ENCODE measurements at places on chromosomes 3 and 15.

DNA sequence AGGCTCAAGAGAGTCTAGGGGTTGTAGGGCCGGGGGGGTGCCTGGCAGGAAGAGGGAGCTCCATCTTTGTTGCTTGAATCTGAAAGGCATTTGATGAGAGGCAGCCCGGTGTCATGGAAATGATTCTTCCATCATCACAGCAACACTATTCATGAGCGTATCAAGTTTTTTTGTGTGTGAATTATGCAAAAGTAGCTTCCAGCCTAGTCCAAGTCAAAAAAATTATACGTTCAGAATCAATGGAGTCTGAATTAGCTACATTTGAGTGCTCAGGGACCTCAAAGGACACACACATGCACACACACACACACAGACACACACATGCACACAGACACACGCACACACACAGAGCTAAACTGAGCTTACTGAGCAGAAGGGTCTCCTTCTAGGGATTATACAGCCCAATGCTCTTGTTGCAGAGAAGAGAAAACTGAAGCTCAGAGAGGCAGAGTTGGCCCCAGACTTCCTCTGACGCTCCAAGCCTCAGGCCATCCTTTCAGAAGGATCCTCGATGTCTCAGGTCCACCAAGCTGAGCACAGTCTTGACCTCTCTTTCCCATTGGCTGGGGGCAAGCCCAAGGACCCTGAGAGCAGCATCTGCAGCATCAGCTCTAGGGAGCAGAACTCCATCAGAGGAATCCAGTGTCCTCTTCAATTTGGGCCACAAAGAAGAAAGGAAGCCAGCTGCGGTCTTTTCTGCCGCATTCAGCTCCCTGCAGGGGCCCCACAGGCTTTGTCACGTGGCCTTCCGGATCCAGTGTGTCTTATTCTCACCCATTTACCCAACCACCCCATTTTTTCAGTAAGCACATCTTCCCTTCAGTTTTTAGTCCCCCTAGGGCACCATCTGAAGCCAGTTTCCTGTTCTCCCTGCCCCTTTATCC is 228.0 kb downstream of the UACA start:
- DNase-seq = no peak

DNA sequence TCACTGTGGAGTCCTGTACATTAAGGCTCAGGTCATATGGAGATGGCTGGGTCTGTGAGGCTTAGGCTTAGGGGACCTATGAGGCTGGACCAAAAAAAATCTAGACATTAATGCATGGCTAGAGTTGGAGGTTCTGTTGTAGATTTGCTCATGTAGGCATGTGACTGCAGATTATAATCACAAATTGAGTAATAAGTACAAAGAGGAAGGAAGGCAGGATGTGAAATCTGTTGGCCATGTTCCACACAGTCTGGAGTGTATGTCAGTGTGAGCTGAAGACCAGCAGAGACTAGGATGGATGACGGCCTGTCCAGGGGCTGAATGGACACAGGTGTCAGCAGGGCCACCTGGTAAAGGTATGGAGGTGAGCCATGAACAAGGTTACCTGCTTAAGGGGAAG is at the start of gene ST3GAL6:
ST3GAL6 (plus strand) TSS at position 265 of the 400 bp plus-strand sequence. CDS start 5,101 bp downstream, outside the sequence.
- DNase-seq = peak; percentile 83

- DNase-seq = no peak
Observed at GRCh38 chr3:186476044-186476468, 68.1 kb downstream of the CRYGS start.

- DNase-seq = no peak
Observed at GRCh38 chr15:61411902-61412510, 182.9 kb upstream of the RORA start.

DNA sequence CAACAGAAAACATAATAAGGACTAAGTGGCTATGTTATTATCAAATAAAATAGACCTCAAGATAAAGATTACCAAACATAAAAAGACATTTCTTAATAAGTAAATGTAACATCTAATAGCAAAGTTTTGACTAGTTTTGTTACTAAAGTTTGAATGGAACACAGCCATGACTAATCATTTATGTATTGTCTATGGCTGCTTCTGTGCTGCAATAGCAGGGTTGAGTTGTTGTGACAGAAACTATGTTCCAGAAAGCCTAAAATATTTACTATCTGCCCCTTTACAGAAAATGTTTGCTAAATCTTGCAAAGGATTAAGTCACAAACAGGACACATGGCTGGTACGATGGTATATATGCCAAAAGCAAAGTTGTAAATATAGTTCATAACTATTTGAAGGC is 37.9 kb upstream of the MYH15 start:
- DNase-seq = no peak

GRCh38 chr3:151226088-151226563 is 23.1 kb upstream of the GPR171 start:
- DNase-seq = peak; percentile 56

GRCh38 chr3:127035677-127036076 is 52.8 kb downstream of the PLXNA1 start:
- peak; percentile 89 for DNase-seq

DNA sequence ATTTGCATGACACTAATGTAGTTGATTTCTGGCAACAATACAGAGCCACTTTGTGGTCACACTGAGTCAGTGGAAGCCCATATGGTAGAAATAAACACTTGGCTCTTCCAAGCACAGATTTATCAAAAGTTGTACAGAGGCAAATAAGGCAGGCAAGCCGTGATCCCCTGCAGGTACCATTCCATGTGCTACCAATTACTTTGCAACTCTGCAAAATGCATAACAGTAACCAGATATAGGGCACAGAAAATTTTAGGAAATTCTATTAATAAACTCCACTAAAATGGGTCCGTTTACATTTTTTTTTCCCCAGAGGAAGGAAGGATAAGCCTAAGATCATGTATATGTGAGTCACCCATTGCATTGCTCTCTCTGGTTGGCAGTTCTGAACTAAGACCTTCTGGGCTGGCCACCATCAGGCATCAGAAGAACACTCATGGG is 103.1 kb upstream of the PTX3 start:
- DNase-seq = no peak

DNA sequence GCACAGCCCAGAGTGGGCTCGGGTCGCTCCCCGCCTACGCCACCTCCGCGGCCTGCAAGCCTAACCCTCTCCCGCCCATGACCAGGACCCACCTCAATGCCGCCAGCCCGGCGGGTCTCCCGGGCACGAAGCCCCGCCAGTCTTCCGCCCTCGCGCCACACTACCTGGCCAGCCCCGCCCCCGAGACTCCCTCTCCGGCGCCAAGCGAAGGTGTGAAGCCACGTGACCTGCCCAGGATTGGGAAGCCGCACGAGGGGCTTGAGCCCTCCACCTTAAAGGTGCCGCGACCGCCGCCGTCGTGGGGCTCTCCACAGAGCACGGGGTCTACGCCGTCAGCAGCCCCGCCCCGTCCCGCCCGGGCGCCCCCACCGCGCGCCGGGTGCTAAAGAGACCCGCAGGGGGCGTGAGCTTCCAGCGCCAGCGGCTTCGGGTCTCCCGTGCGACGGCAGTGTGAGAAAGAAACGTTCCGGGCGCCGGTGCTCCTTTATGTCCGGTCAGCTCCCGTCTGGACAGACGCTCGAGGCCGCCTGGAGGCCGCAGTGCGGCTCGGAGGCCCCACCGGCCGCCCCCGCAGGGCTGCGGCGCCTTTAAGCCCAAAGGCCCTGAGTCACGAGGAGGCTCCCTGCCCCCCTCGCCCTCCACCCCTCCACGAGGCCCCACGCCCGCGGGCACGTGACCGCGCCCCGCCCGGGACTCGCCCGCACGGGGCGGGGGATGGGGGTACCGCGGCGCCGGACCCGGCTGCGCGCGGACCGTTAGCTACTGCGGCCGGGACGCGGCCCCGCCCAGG is at the start of gene CPEB1:
CPEB1 (minus strand) TSS at position 319 of the 790 bp plus-strand sequence. CDS start 18,904 bp downstream, outside the sequence.
- peak; percentile 6 for DNase-seq

DNA sequence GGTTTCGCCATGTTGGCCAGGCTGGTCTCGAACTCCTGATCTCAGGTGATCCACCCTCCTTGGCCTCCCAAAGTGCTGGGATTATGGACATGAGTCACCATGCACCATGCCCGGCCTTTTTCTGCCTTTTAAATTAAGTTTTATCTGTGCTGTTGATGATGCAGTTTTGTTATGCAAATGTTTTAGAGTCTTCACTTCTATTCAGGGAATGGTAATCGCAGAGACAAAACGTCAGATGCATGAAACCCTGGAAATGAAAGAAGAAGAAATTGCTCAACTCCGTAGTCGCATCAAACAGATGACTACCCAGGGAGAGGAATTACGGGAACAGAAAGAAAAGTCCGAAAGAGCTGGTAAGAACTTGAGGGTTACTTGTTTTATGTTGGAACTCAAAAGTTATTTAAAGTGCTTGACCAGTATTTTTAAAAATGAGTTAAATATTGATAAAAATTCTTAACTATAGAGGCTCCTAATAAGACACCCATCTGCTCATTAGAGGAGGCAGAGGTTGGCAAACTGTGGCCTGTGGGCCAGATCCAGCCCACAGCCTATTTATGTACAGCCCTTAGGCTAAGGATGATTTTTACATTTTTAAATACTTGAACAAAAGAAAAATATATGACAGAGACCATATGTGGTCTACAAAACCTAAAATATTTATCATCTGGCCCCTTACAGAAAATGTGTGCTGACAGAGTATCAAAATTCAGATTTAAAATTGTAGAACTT is 127.8 kb upstream of the LRRFIP2 start:
- peak; percentile 85 for DNase-seq

DNA sequence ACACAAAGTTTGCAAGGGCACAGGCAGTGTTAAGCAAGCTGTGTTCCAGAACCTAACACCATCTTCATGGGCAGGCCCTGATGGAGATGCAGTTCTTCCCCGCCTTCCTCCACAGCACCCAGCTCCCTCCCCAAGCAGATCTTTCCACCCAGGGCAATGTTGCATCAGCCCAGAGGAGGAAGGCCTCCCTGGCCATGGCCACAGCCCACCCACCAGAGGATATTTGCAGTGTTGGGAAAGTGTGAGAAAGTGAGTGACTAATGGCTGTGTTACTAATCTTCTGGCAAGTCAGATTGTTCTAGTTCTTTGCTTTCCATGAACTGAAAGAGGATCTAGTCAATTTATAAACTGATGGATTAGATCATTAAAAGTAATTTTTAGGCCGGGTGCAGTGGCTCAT is 42.0 kb upstream of the ATP10A start:
- DNase-seq = peak; percentile 87

DNA sequence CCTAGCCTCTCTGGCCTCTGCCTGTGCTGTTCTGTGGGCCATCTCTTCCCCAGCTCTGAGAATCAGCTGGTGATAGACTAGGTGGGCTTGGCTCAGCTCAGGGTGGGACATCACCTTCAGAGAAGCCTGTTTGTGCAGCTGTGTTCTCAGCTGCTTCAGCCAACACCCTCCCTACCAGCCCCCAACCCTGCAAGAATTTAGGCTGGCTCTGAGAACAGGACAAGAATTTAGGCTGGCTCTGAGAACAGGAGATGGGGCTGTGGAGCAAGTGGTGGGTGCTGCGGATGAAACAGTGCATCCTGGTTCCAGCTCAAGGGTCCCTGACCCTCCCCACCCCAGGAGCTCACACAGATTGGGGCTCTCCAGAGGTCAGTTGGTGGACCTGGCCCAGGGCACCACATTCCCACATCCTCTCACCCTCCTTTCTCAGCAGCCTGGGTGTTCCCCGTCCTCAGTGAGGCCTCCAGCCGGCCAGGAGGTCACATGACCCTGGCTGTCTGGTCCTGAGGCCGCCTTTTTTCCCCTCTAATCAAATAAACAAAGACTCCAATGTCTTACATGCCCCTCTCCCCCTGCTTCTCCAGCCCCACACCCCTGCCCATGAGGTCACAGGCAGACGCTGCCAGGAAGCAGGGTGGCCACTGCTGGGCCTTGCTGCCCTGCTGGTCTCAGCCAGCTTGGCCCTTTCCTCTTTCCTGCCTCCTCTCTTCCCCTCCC is 14.9 kb downstream of the PLEKHO2 start:
- DNase-seq = no peak

DNA sequence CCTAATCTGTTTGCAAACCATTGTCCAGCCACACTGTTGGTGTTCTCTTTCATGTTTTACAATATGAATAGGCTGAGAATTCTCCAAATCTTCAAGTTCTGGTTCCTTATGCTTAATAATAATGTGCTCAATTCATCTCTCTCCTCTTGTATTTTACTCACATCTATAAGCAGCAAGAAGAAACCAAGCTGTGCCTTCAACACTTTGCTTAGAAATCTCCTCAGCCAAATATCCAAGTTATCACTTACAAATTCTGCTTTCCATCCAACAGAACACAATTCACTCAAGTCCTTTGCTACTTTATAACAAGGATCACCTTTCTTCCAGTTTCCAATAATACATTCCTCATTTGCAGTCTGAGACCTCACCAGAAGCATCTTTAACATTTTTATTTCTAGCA is 117.5 kb downstream of the LRRC28 start:
- DNase-seq = no peak

- no peak for DNase-seq
Observed at GRCh38 chr3:53719796-53720195, 126.4 kb downstream of the CHDH start.

- peak; percentile 67 for DNase-seq
Observed at GRCh38 chr3:150348500-150348899, 59.6 kb upstream of the TSC22D2 start.

GRCh38 chr3:194521510-194522260 is 34.9 kb upstream of the ATP13A3 start:
- no peak for DNase-seq

DNA sequence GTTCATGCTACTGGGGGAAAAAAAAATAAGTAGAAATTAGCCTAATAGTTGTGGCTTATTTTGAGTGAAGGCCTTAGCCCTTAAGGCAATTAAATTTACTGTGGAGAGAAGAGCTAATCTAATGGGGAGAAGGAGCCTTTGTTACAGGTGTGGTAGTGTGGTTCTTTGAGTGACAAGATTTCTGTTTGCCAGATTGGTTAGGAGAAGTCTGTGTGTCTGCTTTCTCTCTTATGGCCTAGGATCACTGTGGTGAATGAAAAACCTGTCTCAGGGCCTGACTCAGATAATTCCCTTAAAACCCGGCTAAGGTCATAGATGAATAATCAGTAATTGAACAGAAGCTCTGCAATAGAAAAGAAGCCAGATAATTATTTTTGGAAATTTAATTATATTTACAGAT is 27.0 kb downstream of the OPA1 start:
- no peak for DNase-seq
